ENCODE measurements at places on chromosomes 12 and 14. TPM values are rescaled to one million over a fixed set of nuclear protein-coding genes. Genes with fewer than 3 reads are reported as not detected.
A peak's percentile ranks its signal among the peaks of the same experiment; 100 is the strongest.

Gene NFE2
- total RNA-seq = 0.28 TPM

Gene SLC6A15
- total RNA-seq = 1.4 TPM

Gene R3HDM2
- 6.1 TPM for total RNA-seq

Gene KRT6C
- total RNA-seq = not detected

Gene VWF
- total RNA-seq = under 0.01 TPM

Gene SOAT2
- total RNA-seq = 0.18 TPM

Gene SDR9C7
- total RNA-seq = not detected

- DNase-seq = no peak
- H3K4me1 ChIP-seq = peaks cover 1% of the 10 kb centered on the region
- no peaks in the 10 kb centered on the region for H3K36me3 ChIP-seq
Observed at GRCh38 chr14:99380991-99381687, 99.5 kb downstream of the SETD3 start.

- no peaks in the 10 kb centered on the region for H3K27me3 ChIP-seq
- H3K27ac ChIP-seq = no peak overlapping the region
- H3K36me3 ChIP-seq = no peaks in the 10 kb centered on the region
- peak; percentile 2 for DNase-seq
- no peak overlapping the region for H3K4me3 ChIP-seq
Observed at GRCh38 chr12:112971248-112971647, 7.1 kb upstream of the OAS2 start.

DNA sequence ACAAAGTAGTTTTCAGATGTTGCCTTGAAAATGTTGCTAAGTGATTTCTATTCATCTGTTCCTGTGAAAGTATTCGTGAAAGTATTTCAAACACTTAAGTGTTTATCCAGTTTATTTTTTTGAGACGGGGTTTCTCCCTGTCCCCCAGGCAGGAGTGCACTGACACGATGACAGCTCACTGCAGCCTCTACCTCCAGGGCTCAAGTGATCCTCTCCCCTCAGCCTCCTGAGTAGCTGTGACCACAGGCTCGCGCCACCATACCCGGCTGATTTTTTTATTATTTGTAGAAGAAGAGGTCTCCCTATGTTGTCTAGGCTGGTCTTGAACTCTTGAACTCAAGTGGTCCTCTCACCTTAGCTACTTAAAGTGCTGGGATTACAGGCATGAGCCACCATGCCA is 1.7 kb downstream of the ZDHHC17 start:
- H3K27ac ChIP-seq = peak overlapping the region; percentile 22
- H3K27me3 ChIP-seq = no peaks in the 10 kb centered on the region
- H3K4me3 ChIP-seq = peak overlapping the region; percentile 96
- H3K4me1 ChIP-seq = peaks cover 2% of the 10 kb centered on the region

- peaks cover 34% of the 10 kb centered on the region for H3K36me3 ChIP-seq
- H3K27me3 ChIP-seq = no peaks in the 10 kb centered on the region
- no peak overlapping the region for H3K27ac ChIP-seq
- no peak for DNase-seq
- H3K4me1 ChIP-seq = peaks cover 3% of the 10 kb centered on the region
- H3K4me3 ChIP-seq = no peak overlapping the region
Observed at GRCh38 chr12:64736771-64737170, 22.4 kb downstream of the GNS start.

- H3K27ac ChIP-seq = no peak overlapping the region
- H3K4me1 ChIP-seq = peaks cover 46% of the 10 kb centered on the region
- H3K4me3 ChIP-seq = no peak overlapping the region
Observed at GRCh38 chr14:96162741-96163140, 41.9 kb upstream of the BDKRB2 start.

DNA sequence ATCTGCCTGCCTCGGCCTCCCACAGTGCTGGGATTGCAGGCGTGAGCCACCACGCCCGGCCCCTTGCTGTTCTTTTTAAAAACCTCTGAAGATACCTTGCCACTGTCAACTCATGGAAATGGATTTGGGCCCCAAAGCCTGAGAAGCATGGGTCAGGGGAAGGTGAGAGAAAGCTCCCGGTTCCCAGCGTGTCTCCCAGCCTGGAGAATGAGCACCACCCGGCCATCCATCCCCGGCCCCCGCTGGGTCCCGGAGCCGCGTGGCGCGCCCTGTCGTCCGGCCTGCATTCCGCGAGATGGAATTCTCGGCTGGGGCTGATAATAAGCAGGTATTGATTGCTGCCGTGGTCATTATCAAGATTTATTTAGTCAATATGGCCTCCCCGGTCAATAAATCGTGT is 126.5 kb upstream of the MYL2 start:
- DNase-seq = no peak
- H3K27me3 ChIP-seq = no peaks in the 10 kb centered on the region
- no peak overlapping the region for H3K4me3 ChIP-seq

- H3K27me3 ChIP-seq = no peaks in the 10 kb centered on the region
- no peak overlapping the region for H3K4me3 ChIP-seq
- peaks cover 30% of the 10 kb centered on the region for H3K4me1 ChIP-seq
- peak overlapping the region; percentile 67 for H3K27ac ChIP-seq
- DNase-seq = no peak
Observed at GRCh38 chr14:61574514-61574807, 120.9 kb upstream of the HIF1A start.

DNA sequence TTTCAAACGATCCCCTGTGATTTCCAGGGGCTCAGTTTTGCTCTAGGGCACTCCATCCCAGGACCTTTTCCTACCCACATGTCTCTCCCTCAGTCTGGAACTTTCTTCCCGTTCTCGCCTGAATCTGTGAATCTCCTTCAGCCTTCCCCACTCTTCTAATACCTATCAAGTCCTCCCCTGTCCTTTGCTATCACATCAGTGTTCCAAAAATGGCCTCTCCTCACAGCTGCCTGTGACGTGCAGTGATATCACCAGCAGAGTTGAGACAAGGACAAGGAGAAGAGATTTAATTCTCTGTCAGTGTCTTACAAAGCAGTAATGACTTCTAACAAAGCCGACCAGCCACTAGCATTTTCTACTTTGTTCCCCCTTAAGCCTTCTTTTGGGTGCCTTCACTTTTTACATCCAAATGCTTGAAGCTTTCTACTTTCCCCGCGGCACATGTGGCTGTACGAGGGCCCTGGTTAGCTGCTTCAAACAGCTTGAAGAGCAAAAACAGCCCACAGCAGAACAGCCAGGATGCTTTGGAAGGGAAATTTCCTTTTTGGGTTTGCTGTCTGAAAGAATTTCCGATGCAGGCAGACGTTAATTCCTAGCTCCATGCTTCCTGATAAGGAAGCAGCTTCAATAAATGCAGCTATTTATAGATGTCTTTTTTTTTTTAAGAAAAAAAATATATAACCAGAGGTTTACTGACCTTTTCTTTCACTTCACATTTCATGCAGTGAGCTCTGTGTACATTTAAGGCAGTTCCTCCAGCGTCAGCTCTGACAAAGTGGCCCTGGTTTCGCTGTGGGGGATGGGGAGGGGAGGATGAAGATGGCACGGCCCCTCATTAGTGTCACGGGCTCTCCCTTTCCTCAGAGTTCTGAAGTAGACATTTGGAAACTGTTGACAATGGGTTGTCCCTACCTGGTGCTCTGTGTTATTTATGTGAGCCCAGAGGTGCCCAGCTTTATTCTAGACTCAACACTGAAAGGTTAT is 109.3 kb downstream of the ETV6 start:
- peaks cover 7% of the 10 kb centered on the region for H3K36me3 ChIP-seq
- H3K4me1 ChIP-seq = peaks cover 35% of the 10 kb centered on the region
- no peaks in the 10 kb centered on the region for H3K27me3 ChIP-seq
- peak overlapping the region; percentile 92 for H3K27ac ChIP-seq

DNA sequence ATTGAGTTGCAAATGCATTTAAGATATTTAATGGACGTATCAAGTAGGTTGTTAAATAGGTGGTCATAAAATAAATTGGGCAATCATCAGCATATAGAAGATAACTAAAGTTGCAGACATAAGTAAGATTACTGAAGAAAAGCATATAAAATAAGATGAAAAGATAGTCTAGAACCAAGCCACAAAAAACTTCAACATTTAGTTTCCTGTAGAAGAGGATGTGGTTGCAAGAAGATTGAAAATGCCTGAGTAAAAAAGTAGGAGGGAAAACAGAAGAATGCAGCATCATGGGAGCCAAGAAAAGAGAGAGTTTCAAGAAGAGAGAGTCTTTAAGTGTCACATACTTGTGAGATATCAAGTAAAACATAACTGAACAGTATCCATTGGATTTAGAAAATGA is 17.6 kb upstream of the SLC16A7 start:
- H3K27ac ChIP-seq = no peak overlapping the region
- no peaks in the 10 kb centered on the region for H3K36me3 ChIP-seq
- H3K4me3 ChIP-seq = no peak overlapping the region

DNA sequence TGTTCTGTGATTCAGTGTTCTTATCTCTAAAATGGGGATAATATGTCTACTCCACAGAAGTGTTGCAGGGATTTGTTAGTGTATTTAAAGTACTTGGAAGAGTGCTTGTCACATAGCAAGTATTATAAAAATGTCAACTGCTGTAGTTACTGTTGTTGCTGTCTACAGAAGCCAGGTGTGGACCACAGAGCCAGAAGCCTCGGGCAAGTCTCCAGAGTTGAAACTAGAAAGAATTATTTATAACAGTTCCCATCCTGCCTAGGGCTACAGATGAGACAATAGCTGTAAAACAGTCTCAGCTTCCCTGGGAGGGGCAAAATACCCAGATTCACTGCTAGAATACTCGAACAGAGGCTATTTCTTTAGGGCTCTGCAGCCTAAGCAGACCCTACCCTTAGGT is 55.4 kb upstream of the FUT8 start:
- H3K27me3 ChIP-seq = no peaks in the 10 kb centered on the region
- peaks cover 6% of the 10 kb centered on the region for H3K4me1 ChIP-seq
- H3K27ac ChIP-seq = no peak overlapping the region
- no peak for DNase-seq

GRCh38 chr12:40137252-40137651 is 31.4 kb upstream of the SLC2A13 start:
- H3K4me3 ChIP-seq = no peak overlapping the region
- H3K4me1 ChIP-seq = no peaks in the 10 kb centered on the region
- H3K36me3 ChIP-seq = no peaks in the 10 kb centered on the region
- no peak overlapping the region for H3K27ac ChIP-seq
- DNase-seq = peak; percentile 6

DNA sequence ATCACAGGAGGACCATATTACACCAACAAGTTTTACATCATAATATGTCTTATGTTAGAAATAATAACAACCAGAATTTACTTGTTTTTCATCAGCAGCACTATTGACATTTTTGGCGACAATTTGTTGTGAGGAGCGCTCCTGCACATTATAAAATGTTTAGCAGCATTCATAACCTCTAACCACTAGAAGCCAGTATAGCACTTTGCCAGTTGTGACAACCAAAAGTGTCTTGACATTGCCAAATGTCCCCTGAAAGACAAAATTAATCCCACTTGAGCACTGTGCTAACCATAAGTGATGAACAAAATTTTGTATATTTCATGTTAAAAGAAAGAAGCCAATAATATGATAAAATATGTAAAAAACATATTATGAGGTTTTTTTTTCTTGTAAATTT is 356.9 kb upstream of the LMO3 start:
- H3K36me3 ChIP-seq = no peaks in the 10 kb centered on the region
- no peak for DNase-seq
- H3K27me3 ChIP-seq = no peaks in the 10 kb centered on the region

DNA sequence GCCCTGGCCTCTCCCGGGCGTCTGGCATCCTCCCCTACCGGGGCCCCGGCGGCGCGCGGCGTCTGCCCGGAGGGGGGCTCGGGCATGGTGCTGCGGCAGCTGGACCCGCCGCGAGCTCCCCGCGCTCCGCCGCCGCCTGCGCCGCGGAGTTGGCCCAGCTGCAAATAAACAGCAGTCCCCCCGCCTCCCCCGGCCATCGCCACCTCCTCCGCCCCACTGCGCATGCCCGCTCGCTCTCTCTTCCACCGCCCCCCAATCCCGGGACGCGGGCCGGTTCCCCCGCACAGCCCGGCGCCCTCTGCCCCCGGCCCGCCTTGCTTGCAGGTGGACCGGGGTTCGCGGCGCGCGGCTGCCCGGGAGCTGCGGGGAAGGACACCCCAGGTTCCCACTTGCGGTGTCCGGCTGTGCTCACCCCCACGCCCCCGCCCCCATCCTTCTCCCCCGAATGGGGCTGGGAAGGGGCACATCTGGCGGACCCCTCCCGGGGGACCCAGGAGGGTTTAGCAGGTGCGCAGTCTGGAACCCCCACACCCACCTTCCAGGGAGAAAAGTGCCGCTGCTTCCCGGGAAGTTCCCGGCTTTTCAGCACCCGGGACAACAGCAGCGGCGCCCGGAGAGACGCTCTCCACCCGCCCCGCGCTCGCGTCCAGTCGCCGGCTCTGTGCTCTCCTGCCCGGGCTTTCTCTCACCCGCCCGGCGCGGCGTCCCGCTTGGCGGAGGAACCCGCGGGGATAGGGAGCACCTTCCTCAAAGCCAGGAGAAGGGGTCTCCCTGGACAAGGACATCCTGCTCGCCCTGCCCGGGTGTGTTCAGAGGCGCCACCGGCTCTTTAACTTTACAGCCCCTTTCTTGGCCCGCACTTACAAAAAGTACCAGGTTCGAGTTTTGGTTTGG is at the start of gene TMTC1:
Gene TMTC1 (minus strand): TSS at position 170 of the 894 bp plus-strand sequence. CDS start 191 bp downstream, outside the sequence.
- peak within 1 kb of the TSS; percentile 89 for H3K27ac ChIP-seq
- peak; percentile 50 for DNase-seq
- peak within 1 kb of the TSS; percentile 95 for H3K4me3 ChIP-seq

DNA sequence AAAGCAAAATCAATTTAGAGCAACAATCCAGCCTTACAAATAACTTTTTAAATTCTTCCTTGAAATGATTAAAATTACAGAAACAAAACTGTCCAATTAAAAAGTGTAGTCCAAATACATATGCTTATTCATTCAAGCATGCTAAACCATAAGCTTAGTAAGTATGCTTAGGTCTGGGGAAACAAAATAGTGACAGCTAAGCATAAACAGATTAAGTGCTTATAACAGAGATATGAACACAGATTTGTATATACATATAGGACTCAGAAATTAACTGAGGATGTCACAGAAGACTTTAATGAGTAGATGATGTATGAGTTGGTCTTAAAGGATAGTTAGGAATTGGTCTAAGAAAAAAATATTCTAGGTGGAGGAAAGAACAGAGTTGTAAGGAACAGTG is 41.8 kb downstream of the SCAF11 start:
- no peaks in the 10 kb centered on the region for H3K27me3 ChIP-seq
- H3K4me1 ChIP-seq = peaks cover 8% of the 10 kb centered on the region
- no peak for DNase-seq
- H3K27ac ChIP-seq = no peak overlapping the region
- H3K4me3 ChIP-seq = no peak overlapping the region
- H3K36me3 ChIP-seq = peaks cover 11% of the 10 kb centered on the region

DNA sequence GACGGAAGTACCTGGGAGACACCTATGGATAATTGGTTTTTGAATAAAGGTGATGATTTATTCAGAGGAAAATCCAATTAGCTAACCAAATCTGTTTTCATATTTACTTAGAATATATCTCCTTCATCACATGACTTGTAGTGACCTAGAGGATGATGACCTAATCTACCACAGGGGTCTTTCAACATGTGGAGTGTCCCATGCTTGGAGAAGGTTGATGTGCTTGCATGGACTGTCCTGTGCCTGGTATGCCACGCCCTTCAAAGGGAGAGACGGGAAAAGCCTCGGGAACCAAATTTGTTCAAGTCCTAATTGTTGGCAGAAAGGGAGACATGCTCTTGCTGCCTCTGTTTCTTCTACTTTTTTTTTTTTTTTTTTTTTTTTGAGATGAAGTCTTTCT is 11.8 kb upstream of the PAPLN start:
- no peaks in the 10 kb centered on the region for H3K27me3 ChIP-seq
- peaks cover 23% of the 10 kb centered on the region for H3K4me1 ChIP-seq
- H3K27ac ChIP-seq = no peak overlapping the region
- no peak for DNase-seq
